Neural crest cell (in vitro differentiated cells): ENCODE measurements at places on chromosomes 2 and 18. TPM values are rescaled to one million over a fixed set of nuclear protein-coding genes. Genes with fewer than 3 reads are reported as not detected.

DNA sequence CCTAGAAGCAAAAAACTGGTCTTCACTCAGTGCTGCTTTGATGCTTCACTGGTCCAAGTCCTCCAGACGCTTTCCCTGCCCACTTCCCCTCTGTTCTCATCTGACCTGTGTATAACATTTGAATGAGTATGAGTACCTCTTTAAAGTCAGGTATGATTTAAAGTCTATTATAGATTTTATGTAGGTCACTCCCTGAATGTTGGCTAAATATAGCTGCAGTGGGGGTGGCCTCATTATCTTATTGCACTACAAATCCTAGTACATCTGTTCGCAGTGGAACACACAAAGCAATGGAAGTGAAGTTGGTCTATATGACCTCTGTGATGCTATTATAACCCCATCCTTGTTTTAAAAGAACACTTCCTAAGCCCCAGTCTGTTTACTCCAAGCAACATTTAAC lies 33.2 kb downstream of the ARHGEF33 start:
- no peak overlapping the region for H3K4me3 ChIP-seq
- no peaks in the 10 kb centered on the region for H3K4me1 ChIP-seq
- no peak for DNase-seq
- H3K27me3 ChIP-seq: no peaks in the 10 kb centered on the region
- H3K27ac ChIP-seq: no peak overlapping the region

GRCh38 chr18:70998490-70998889 lies 709.6 kb downstream of the SOCS6 start:
- H3K27me3 ChIP-seq: peaks cover 3% of the 10 kb centered on the region
- H3K4me3 ChIP-seq: no peak overlapping the region
- no peaks in the 10 kb centered on the region for H3K4me1 ChIP-seq
- no peaks in the 10 kb centered on the region for H3K36me3 ChIP-seq

DNA sequence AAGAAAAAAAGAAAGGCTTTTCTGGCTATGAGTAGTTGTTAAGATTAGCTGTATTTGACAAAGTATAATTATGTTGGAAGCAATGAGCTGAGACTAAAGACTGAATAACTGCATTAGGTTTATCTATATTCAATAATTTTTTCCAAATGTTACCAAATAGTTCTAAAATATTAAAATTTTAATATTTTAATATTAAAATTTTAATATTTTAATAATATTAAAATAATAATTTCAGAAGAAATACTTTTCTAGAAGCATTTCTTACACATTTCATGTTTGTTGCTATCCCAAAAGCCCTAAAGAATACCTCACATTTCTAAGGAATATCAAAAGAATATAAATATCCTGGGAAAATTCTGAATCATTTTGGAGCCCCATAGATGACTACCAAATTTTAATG lies 74.7 kb downstream of the LRP2 start:
- H3K4me1 ChIP-seq: peaks cover 39% of the 10 kb centered on the region
- no peak overlapping the region for H3K4me3 ChIP-seq
- DNase-seq: no peak
- H3K27ac ChIP-seq: no peak overlapping the region
- H3K36me3 ChIP-seq: peaks cover 20% of the 10 kb centered on the region
- H3K27me3 ChIP-seq: peaks cover 13% of the 10 kb centered on the region

The ANKRD53 gene
- 1.2 and 1.7 TPM in 2 replicates for total RNA-seq
